ENCODE measurements at places on chromosomes 6 and 20. TPM values are rescaled to one million over a fixed set of nuclear protein-coding genes. Genes with fewer than 3 reads are reported as not detected.

- no peak for DNase-seq
Measured at GRCh38 chr6:105642708-105643107, 239.8 kb upstream of the PREP start.

DNA sequence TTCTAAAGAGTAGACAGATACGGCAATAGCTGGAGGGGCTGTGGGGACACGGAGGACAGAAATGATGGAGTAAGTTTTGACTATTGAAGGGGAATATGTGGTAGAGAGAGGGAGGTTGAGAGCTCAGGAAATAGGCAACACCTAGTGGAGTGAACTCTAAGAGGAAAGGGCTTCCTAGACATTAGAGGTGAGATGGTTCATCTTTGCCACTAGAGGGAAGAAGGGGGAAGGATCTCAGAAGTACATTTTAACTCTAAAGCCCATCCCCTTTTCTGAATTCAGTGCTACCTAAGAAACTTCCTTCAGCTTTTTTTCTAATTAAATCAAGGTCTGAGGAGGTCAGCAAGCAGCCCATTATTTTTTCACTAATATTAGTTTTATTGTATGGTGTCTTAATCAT lies 689.4 kb upstream of the MAP3K7 start:
- no peak for DNase-seq

- no peak for DNase-seq
Measured at GRCh38 chr6:11514672-11515071, 22.9 kb upstream of the TMEM170B start.

GRCh38 chr20:21615617-21616080 lies 89.8 kb upstream of the PAX1 start:
- DNase-seq, result peak; percentile 34

The FOXC1 gene
- total RNA-seq, result 0.13 TPM

Measured in H1 (cell line).